GF-D8 (cell line): ENCODE measurements at places on chromosomes 3 and 15.

- no peak for DNase-seq
These were observed 11.6 kb downstream of the THBS1 start for GRCh38 chr15:39592500-39592899.

GRCh38 chr3:37347941-37348340 lies 173.6 kb upstream of the LRRFIP2 start:
- DNase-seq: no peak

- DNase-seq: no peak
These were observed 44.0 kb downstream of the CEMIP start for GRCh38 chr15:80823120-80823519.

DNA sequence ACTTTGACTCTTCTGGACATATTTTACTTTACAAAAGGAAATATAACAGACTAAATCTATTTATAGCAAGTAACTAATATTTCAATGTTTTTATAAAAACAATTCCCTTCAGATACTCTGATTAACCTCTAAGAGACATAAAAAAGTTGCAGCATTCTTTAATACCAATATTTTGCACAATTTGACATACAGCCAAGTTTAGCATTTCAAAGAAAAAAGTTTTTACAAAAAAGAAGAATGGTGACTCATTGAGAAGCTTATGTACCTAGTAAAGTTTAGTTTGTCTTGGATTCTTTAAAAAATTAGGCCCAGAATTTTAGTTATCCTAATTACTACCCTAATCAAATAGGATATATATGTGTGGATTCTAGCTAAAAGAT lies 17.6 kb downstream of the DAZL start:
- DNase-seq: no peak

DNA sequence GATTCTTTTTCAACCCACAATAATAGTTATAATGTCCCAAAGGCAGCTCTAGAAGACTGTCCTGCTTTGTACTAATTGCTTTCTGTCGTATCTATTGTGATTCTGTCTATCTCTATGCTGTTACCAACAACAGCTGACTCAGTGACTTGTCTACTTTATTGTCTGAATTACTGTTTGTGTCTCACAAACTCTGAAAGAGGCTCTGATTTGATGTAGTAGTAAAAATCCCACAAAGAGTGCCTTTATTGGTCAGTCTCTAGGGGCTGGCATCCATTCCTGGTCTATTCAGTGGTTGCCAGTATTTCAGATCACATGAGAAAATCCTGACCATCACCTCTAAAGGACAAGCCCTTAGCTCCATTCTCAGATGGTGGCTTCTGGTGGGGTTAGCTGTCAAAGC lies 254.2 kb downstream of the NSUN3 start:
- no peak for DNase-seq

DNA sequence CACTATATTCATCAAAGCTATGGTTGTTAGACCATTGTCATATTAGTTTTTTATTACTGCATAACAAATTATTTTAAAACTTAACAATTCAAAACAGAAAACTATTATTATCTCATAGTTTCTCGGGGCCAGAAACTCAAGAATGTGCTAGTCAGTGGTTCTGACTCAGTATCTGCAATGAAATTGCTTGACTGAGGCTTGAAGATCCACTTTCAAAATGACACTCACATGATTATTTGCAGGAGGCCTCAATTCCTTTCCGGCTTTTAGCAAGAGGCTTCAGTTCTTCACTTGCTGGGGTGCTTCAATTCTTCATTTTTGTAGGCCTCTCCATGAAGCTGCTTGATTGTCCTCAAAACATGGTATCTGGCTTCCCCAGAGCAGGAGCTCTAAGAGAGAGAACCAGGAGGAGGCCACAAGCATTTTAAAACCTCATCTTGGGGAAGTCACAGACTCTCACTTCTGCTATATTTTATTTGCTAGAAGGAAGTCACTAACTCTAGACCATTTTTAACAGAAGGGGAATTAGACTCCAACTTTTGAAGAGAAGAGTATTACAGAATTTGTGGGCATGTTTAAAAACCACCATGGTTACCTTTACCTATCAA lies 383.7 kb downstream of the MFSD1 start:
- DNase-seq: no peak

- no peak for DNase-seq
These were observed 202.3 kb downstream of the CNTN4 start for GRCh38 chr3:2300938-2301337.

- no peak for DNase-seq
These were observed 13.8 kb downstream of the AVEN start for GRCh38 chr15:34025252-34025651.

GRCh38 chr3:139824864-139825263 lies 110.1 kb upstream of the CLSTN2 start:
- no peak for DNase-seq

DNA sequence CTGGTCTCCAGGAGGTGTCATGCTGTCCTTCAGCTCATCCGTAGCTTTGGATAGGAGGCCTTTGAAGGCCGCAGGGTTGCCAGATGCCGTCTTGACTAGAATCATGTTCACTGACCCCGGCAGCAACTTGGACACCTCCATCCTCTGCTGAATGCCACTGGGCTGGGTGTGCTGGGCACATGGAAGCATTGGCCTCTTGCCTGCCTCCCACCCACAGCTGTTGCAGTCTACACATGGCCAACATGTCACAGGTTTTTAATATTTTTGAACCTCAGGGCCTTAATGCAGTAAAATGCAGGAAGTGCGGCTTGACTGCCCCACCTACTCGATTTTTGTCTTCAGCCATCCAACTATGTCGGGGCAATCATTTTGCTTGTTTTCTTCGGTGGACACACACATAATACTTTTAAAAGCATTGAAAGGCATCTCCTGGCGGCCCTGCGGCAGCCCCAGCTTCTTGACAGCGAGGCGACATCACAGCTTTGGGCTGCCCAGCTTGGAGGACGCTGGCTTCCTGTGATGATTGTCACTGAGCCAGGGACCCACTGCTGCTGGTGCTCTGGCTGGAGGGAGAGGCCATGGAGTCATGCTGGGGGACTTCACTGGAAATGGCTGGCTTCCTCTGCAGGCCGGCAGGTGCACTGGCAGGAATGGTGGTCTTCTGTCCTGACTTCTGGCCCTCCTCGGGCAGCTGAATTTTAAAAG lies 31.6 kb upstream of the ACAD9 start:
- DNase-seq: no peak

DNA sequence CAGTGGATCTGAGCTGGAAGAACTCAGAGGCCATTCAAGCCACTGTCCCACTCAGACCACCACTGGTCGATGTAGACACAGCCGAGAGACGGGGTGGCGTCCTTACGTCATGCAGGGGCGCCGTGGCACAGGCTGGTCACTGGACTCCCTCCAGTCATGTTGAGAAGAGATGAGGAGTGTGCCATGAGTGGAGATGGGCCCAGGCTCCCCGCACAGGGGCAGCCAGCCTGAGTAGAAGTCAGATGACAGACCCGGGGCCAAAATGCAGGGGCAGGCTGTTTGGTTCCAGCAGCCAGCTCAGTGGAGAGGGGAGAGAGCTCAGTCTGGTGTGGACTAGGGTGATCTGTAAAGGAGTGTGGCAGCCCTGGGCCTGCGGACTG lies 33.4 kb upstream of the KIF23 start:
- DNase-seq: no peak

DNA sequence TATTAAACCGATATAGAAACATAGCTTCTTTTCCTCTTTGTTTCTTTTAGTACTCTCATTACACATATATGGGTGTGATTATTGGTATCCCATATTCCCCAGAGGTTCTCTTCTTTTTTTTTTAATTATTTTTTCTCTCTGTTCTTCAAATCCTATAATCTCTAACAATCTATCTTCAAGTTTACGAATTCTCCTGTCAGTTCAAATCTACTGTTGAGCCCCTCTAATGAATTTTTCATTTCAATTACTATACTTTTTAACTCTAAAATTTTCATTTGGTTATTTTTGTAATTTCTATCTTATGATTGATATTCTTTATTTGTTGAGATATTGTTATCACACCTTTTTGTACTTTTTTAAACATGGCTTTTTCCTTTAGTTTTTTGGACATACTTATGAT lies 64.1 kb downstream of the RSL24D1 start:
- no peak for DNase-seq

- DNase-seq: no peak
These were observed 9.5 kb downstream of the HMG20A start for GRCh38 chr15:77430213-77430612.

DNA sequence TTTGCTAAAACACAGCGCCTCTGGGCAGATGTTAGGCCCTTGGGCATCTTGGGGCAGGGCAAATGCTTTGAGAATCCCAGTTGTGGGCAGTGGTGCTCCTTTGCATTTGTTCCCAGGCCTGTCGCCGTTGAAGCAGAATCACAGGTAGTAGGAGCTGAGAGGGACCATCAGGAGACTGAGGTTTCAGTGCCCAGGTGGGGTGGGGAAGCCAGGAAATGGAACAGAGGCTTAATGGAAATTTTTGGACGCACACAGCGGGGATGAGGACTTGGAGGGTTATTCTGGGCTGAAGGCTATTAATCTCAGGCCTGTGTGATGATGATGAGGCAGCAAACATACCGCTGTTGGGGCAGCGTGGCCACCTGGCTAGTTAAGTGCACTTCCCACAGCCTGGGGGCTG lies 99.5 kb downstream of the SV2B start:
- no peak for DNase-seq

DNA sequence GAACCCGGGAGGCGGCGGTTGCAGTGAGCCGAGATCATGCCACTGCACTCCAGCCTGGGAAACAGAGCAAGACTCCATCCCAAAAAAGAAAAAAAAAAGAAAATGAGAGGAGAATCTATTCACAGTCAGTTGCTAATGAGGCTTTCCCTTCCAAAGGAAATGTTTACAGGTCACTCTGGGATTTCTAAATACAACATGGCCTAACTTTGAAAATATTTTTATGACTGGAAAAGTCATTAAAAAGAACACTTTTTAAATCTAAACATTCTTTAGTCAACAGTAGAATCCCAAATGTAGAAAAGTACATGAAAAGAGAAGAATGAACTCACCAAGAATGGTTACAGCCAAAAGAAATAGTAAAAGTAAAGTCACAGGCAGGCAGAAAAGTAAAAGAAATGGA lies 78.6 kb downstream of the PLD1 start:
- DNase-seq: no peak
